NCI-H1930 (cell line): ENCODE measurements at places on chromosomes 1 and 21.
A peak's percentile ranks its signal among the peaks of the same experiment; 100 is the strongest.

DNA sequence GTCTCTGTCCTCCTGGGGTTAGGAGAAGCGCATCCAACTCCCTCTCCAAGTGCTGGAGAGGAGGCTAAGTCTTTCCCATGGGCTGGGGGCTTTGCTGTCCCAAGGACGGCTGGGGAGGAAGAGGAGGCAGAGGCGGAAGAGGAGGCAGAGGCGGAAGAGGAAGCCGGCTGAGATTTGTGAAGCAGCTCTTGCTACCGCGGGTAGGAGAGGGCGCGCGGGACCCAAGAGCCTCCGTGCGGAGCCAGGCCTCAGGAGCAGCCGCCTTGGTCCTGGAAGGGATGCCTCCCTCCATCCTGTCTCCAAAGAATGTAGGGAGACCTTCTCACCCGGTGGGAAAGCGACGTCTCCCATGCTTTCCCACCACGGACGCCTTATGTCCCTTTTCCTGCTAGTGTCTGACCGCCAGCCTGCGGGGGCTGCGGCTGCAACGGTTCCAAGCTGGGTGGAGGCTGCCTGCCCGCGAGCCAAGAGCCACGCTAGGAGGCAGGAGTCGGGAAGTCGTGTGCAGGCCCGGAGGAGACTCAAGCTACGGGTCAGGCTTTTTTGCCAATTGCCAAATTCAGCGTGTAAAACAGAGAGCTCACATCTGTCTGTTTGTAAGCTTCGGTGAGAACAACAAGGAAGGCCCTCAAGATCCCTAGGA lies 320.3 kb downstream of the FAM72C start:
- DNase-seq: no peak

- no peak for DNase-seq
Observed at GRCh38 chr1:15717418-15718125, 18.5 kb upstream of the SLC25A34 start.

- no peak for DNase-seq
Observed at GRCh38 chr21:25960402-25960801, 210.2 kb downstream of the APP start.

DNA sequence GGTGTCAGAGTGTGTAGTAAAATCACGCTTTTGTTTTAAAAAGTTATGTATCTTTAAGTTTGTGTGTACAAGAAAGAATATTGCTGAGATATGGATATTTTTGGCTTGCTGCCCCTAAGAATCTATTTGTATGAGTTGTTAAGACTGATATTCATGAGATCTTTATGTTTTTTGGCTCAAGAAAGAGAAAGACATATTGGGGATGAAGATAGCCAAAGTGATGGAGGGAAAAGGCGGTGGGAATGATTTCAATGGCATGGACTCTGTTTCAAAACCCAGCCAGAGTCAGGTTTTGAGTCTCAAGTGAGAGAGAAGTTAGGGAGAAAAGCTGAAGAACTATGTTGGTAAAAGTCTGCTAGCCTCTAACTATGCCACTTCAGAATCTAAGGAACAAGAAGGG lies 351.7 kb downstream of the PBX1 start:
- DNase-seq: no peak

- no peak for DNase-seq
Observed at GRCh38 chr1:53016705-53017104, 45.3 kb upstream of the PODN start.

DNA sequence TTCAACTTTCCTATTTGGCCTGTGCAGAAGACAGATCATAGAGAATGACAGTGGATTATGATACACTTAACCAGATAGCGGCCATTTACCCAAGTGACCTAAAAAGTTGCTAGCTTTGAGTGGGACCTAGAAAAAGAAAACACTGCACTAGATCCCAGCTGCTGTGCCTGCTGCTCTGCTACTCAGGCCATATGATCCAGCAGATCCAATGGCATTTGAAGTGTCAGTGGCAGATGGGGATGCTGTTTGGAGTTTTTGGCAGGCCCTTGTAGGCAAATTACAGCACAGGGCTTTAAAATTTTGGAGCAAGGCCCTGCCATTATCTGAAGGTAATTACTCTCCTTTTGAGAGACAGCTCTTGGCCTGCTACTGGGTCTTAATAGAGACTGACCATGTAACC lies 74.0 kb upstream of the KCNE2 start:
- no peak for DNase-seq

DNA sequence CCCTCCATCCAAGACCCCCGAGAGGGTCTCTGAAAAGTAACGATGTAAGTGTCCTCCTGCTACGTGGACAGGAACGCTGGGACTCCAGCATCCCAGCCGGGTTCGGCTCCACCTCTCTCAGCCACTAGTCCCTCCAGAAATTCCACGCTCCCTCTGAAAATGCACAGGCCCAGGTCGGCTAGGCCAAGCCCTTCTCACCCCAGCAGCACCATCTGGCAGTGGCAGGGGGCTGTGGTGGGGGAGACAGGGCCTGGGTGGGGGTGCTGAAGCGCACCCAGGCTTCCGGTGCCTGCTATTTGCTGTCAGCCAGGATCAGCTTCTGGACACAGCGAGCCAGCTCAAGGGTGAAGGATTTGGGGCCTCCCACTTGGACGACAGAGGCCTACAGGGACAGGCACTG lies 73.3 kb downstream of the ARHGEF16 start:
- no peak for DNase-seq

DNA sequence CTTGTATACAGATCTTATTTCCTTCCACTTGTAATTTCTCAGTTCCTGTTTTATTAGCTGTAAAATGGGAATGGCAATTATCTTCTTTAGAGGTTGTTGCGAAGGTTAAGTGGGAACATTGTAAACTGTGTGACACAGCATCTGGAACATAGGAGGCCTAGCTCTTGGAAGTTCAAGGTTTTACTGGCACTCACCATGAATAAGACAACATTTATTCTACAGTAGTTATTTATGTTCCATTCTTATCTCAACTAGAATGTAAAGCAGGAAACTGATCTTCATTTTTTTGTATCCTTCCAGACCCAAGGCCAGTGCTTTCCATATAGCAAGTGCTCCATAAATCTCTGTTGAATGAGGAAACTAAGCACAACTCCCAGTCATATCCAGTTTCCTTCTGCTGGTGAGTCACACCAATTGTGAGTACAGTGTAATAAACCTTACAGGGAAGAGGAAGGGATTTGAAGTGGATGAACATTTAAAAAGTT lies 1.4 kb downstream of the BCL10 start:
- no peak for DNase-seq

- DNase-seq: no peak
Observed at GRCh38 chr21:32957545-32957944, 68.2 kb upstream of the OLIG2 start.

DNA sequence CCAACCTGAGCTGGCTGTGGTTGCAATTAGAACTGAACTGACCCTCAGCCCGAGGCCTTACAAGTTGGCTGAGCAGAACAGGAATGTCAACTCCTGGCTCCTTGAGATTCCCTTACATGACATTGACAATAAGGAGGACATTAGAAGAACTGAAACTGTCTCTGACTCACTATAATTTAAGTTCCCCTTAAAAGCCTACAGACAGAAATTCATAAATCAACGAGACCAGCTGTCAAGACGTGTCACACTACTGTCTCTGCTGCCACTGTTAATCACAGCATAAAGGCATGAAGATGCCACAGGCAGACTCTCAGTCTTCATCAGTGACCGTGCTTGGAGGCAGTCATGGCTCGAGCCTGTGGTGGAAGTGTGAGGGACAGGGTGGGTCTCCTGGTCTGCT lies 168.8 kb downstream of the GABPA start:
- DNase-seq: no peak

- no peak for DNase-seq
Observed at GRCh38 chr1:11653101-11653860, 948 bp downstream of the FBXO2 start.

DNA sequence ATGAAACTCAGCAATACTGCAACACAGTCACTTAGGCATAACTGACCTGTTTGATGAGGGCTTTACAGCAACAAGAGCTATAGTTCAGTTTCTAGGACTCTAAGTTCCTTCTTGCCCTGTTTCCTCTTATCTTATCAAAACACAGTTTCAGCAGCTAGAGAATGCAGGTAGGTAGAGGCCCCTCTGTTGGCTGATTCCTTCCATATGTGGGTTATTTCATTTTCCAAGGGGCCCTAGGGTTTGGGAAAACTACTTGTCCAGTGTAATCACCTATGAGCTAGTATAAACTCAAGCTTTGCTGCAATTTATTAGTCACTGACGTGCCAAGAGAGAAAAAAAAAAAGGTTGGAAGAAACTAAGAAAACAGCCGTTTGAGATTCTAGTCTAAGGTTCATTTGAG lies 607.7 kb upstream of the USP24 start:
- DNase-seq: no peak

DNA sequence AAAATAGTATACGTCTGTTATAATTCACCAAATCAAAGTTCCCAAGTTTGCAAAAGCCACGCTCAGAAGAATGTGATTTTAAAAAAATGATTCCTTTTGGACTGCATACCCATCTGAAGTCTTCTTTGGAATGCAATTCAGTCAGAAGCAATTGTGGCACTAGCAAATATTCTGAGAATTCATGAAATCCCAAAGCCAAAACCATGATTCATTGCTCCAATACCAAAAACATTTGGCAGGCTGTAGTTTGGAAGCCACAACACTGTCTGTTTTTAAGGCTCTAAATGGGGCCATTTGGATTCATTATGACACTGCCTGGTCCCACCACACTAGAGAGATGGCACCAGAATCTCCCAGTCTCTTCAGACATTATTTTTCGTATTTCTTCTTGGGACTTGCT lies 21.8 kb upstream of the LRRC53 start:
- no peak for DNase-seq

GRCh38 chr21:43585924-43586413 lies 73.3 kb downstream of the HSF2BP start:
- DNase-seq: no peak

DNA sequence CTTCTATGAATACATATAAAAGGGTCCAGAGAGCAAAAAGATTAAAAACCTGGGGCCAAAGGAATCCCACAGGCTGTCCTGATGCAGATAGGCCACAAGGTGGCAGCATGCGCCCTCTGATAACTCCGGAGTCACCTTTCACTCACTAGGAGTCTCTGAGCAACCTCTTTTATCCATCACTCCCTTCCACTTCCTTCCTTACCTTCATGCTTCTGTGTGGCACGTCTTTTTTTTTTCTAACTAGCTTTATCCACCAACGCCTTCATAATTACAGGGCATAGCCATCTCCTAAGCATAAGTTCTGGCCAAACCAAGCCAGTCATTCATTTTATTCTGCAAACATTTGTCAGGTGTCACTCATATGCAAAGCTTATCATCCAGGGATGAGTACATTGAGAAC lies 3.9 kb upstream of the PGLYRP4 start:
- DNase-seq: peak; percentile 57

- no peak for DNase-seq
Observed at GRCh38 chr1:115647047-115647446, 5.3 kb downstream of the VANGL1 start.

GRCh38 chr1:34115233-34115632 lies 49.8 kb downstream of the CSMD2 start:
- DNase-seq: no peak

GRCh38 chr1:41078616-41079015 lies 57.1 kb upstream of the SLFNL1 start:
- no peak for DNase-seq

DNA sequence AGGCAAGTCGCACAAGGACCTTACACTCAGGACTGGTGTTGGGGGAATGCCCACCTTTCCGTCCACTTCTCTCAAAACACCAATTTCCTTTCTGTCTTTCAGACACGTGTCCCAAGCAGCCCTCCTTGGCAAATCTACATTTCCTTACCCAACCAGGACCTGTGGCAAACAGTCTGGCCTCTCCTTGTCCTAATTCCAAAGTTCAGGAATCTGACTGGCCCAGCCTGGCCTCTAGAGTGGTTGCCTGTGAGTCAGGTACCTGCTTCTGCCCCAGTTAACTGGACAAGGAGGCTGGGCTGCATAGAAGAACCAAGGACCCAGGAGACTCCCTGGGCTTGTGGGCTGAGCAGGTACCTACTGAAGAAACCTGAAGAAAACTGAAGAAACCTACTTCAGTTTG lies 34.3 kb upstream of the CITED4 start:
- DNase-seq: no peak

DNA sequence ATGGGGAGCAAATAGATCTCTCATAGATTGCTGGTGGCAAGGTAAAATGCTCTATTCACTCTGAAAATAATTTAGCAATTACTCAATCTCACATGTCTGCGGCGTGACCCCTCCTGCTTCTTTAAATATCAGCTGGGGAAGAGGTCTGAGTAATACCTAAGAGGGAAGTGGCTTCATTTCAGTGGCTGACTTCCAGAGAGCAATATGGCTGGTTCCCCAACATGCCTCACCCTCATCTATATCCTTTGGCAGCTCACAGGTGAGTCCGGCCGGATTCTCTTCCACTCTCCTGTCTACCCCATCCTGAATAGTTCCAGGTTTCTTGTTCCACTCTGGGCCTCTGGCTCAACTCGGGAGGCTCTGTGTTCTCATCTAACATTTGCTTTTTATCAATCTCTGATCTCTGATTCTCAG lies at the start of gene SLAMF7:
Gene SLAMF7, plus strand, starts transcription at position 150 of the 414 bp plus-strand sequence. Its CDS starts 55 bp downstream, at position 205.
- DNase-seq: no peak

DNA sequence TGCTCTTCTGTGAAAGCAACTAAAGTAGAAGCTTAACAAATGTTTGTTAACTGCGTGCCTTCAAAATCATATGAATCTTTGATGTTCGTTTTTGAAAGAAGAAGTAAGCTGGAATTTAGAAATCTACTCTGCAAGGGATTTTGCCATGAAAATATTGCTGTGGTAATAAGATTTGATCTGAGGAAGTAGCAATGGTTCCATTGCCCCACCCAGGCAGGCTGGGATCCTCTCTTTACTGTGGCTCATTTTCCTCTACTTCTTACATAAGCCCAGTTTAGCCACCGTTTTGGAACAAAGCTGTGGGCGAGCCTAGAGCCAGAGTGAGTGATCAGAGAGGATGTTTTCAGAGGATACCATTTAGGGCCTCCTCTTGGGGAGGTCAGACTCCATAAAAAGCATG lies 20.3 kb upstream of the PTGFRN start:
- DNase-seq: no peak

GRCh38 chr1:60564916-60565750 lies 491.6 kb upstream of the C1orf87 start:
- peak; percentile 31 for DNase-seq

DNA sequence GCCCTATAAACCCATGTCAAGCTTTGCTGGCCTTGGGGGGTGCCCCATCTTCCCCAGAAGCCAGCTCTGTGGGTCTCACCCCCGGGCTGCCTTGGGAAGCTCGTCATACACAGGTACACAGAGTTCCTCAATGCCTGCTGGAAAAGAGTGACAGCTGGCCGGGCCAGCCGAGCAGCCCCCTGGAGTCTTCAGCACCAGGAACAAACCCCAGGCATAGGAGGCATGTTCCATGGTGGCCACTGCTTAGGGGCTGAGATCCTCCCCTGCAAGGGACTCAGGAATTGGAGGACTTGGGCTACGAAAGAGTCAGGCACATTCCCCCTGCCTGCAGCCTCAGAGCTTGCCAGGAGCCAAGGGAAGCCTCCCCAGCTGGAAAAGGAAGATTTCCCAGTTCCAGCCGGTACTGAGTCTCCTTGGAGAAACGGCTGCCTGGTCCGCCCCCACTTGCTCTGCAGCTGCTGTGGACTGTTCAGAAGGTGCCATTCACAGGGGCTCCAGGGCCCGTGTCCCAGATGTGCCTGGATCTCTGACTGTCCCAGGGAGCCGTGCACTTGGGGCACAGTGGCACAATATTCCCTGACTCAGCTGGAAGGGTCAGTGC lies 89.5 kb downstream of the STUM start:
- DNase-seq: no peak

- DNase-seq: no peak
Observed at GRCh38 chr1:56300836-56301235, 278.5 kb downstream of the PLPP3 start.

GRCh38 chr21:34513129-34513675 lies 1.2 kb upstream of the KCNE1 start:
- no peak for DNase-seq

GRCh38 chr1:232615306-232615800 lies 14.6 kb downstream of the SIPA1L2 start:
- DNase-seq: no peak
